ENCODE measurements at places on chromosomes 4 and X.
A peak's percentile ranks its signal among the peaks of the same experiment; 100 is the strongest.

DNA sequence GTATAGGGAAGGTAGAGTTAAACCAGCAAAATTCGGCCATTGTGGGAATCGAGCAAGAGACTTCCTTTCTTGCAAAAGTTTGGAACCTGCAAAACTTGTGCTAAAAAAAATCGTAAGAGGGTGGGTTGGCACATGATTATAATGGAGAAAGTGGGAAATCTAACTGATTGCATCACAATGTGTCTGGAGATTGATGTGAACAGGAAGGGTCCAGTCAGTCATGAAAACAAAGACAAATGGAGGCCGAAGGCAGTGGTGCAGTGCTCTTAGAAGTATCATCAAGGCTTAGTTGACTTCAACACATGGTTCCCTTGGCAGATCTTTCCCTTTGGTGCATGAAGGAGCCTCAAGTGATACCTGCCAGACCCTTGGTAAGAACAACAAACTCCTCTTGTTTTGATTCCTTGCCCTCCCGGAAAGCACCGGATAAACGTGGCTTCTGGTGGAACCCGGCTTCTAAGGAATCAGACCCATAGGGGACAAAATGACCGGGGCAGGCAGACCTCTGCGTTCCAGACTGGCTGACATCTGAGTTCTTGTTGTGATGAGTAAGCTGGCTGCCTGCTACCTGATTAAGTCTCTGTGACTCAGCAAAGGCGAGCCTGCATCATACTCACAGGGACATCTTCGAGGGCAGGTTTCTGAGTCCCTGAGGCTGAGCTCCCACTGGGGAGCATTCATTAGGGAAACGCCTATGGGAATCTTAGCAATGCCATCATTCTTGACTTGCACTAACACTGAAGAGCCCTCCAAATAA lies 87.7 kb upstream of the MAP3K15 start:
- DNase-seq: no peak

DNA sequence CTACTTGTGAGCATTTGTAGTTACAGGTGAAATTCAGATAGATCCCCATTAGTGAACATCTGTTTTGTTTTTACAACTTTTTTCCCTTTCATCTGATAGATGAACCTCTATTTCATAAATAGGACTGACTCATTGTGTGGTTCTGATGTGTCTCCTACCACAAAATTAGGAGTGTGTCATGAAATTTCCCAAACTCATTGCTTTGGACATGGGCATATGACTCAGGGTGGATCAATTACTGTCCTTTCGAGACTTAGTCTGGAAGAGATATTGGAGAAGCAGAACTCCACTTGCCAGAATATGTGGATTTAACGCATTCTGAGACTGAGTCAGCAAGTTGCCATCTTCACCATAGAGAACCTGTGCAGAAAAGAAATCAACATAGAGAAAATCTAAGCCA lies 53.5 kb upstream of the PCDH10 start:
- no peak for DNase-seq

DNA sequence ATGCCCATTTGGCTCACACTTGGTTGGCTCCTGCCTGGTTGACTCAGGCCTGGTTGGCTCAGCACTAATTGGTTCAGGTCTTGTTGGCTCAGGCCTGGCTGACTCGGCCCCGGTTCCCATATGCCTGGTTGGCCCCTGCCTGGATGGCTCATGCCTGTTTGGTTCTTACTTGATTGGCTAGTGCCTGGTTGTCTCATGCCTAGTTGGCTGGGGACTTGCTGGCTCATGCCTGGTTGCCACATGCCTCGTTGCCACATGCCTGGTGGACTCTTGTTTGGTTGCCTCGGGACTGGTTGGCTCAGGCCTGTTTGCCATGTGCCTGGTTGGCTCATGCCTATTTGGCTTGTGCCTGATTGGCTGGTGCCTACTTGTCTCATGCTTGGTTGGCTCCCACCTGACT lies 103.7 kb downstream of the APOOL start:
- no peak for DNase-seq

GRCh38 chr4:55330241-55330640 lies 15.8 kb upstream of the SRD5A3 start:
- no peak for DNase-seq

DNA sequence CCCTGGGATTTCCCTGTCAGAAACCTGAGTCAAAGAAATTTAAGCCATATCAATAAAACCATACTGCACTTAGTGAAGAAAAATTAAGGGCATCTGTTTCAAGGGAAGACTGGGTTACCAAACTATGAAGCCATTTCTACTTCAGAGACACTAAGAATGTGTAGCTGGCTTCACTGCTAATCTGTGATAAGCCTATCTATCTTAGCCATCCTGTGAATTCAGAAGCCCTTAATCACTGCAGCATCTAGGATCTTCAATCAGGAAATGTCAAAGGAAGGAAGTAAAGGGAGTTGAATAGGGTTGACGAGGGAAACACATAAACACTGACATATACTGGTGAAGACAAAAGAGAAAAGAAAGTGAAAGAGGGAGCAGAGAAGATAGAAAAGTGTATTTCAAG lies 777.6 kb upstream of the DIAPH2 start:
- DNase-seq: no peak

GRCh38 chr4:99710681-99711345 lies 53.2 kb upstream of the C4orf54 start:
- DNase-seq: no peak

- DNase-seq: no peak
Measured at GRCh38 chrX:57573754-57574153, 18.1 kb upstream of the ZXDB start.

DNA sequence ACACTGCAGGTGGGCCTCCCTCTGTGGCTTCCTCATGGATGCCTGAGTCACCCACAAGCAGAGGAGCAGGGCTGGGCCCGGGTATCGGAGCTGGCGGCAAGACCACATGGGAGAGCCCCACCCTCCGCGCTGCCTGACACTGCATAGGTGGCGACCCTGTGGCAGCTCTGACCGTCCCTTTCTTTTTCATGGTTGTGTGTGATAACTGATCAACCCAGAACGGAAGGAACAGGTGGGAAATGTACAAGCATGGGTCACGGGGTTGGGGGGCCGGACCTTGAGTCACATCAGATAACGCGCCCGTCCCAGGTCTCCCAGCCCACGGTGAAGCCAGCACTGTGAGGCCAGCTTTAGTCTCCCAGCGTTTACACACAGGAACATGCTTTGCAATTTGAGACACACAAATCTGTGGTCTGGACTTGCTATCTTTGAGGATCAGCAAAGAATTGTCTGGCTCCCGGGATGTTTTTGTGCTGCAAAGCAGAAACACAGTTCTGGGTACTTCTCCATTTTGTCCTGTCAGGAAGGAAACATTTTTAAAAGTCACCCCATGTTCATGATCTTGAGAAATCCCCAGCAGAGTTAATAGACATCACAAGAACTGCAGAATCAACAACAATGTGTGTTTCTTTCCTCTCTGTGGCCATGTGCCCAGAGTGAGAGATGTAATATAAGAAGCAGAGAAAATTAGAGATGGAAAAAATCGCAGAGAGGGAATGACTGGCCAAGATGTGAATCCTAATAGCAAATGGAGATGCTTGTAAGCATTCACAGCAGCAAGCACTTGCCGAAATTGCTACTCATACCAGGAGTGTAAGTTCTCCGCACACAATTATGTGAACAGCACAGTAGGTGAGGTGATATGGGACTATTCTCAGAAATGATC lies 70.1 kb upstream of the CBR4 start:
- DNase-seq: no peak

- no peak for DNase-seq
Measured at GRCh38 chr4:102608190-102608589, 107.0 kb downstream of the NFKB1 start.

- DNase-seq: no peak
Measured at GRCh38 chrX:41384051-41384705, 50.2 kb downstream of the DDX3X start.

- DNase-seq: peak; percentile 9
Measured at GRCh38 chr4:102449751-102450352, 51.3 kb upstream of the NFKB1 start.

DNA sequence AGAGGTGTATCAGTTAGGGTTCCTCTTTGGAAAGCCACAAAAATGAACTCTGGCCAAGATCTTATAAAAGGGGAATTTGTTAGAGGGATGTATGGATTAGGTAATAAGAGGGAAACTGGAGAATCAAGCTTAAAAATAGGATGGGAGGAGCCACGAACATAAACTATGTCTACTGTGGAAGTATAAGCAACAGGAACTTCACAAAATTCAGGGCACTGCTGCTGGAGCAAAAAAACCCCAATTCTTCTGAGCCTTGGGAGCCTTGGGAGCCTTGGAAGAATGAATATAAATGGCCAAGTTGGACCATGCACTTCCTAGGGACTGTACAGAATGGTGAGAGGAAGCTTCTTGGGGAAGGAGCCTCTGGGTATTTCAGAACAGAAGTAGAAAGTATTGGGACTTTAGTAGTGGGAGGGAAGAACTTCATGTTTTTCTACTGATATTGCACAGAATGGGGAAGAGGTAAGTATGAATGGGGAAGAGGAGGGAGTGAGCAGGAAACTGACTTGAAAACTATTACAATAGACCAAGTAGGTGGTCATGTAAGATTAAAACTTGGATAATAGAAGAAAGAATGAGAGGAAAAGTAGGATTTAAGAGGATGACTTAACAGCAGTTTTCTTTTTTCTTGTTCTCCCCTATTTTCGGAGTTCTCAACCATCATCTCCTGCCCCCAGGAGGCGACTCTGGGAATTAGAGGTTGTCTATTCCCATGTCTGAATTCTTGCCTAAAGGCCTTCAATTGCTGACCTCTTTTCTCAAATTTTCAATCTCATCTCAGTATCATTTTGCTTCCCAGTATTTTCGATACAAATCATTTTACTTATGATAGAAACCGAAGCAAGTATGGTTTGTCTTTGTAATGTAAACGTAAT lies 44.4 kb upstream of the TAPT1 start:
- no peak for DNase-seq

- DNase-seq: no peak
Measured at GRCh38 chr4:181008164-181008563, 1235.0 kb upstream of the TENM3 start.

DNA sequence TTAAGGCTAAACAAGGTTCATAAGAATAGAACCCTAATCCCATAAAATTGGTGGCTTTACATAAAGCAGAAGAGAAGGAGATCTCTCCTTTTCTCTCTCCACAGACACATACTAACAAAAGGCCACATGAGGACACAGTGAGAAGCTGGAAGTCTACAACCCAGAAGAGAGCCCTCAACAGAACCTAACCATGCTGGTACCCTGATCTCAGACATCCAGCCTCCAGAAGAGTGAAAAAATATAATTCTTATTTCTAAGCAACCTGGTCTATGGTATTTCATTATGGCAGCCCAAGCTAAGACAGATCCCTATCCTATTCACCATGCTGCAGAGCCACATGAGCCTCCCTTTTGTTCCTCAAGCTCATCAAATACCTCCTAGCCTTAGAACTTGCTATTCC lies 195.5 kb downstream of the ANTXR2 start:
- DNase-seq: no peak

All from effector memory CD4-positive, alpha-beta T cell (primary cell).